ENCODE measurements at places on chromosomes 5 and 9.

- DNase-seq, result no peak
Measured at GRCh38 chr9:88418715-88419540, 30.7 kb downstream of the SPIN1 start.

- no peak for DNase-seq
Measured at GRCh38 chr5:71693828-71694427, 25.1 kb upstream of the CARTPT start.

DNA sequence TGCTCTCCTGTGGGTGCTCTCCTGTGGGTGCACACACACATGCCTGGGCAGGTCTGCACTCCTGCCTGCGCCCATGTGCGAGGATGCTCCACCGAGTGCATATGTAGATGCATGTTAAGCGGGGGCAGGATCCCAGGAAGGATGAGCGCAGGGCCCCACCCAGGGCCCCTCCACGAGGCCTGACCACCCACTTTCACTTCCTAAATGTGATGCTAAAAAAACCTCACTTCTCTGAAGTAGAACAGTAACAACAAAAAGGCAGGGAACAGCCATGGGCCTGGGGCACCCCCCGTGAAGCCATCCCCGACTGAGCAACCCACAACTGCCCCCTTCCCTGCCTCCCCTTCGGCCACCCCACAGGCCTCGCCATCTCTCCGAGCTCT, 48.2 kb upstream of the SARDH start:
- no peak for DNase-seq

DNA sequence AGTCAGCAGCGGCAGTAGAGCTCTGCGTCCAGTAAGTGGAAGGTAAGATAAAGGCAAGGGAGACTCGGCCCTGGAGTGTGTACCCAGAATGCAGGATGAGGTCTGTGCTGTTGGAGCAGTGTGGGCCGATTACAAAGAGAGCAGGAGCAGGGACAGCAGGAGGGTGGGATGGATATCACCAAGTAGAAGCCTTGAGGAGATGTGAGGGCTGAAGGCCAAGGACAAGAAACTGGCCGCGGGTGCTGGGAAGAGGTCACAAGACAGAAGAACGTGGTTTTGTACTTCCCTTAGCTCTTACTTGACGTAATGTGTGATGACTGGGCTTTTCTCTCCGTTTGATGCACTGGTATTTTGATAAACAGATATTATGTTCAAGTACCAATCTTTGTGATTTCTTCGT, 43.7 kb downstream of the OR2V1 start:
- no peak for DNase-seq

DNA sequence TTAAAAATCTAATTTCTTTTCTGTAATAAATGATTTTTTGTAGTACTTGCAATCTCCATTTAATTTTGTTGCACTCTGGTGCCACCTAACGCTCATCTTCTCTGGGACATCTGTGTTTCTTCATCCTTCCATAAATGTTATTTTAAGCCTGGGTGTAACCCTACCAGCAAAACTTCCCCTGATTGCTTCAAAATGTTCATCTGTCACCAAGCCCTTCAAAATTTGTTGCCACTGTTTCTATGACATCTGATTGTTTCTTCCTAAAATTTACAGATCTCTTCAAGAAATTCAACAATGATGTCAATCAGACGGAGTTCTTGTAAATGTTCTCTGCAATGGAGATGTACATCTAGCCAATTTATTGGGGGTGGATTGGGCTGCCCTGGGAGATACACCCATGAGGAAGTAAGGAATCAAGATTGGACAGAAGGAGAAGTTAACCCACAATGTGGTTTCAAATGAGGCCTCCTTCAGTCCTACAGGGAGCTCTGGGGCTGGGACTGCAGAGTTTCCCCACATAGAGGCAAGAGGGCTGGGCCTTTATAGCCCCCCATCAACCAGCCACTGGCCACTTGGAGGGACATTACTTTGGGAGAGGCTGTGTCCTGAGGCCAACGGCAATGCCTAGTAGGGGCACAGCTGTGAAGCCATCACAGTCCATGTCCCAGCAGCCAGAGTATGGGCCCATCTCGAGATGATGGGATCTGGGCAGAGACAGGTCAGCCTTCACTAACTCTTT, 23.3 kb downstream of the MCTP1 start:
- DNase-seq, result peak; percentile 27

GRCh38 chr5:59178071-59178470, 595.2 kb downstream of the RAB3C start:
- no peak for DNase-seq

- DNase-seq, result no peak
Measured at GRCh38 chr9:109993250-109993978, 213.4 kb downstream of the PALM2AKAP2 start.

DNA sequence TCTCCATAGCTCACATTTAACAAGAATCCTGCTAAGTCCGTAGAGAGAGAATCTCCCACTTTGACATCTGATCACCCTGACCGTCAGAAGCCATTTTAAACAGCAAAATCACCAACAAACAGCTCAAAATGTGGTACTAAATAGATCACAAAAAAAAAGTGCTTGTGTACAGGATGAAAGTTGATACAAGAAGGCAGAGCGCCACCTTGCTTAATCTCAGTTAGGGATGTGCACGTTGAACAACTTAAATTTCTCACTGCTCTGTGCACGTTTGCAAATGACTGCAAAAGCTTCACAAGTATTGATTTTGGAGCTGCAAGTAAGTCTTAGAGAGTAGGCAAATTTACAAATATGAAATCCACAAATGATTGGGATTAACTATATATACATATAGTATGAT, 63.1 kb upstream of the NREP start:
- no peak for DNase-seq

DNA sequence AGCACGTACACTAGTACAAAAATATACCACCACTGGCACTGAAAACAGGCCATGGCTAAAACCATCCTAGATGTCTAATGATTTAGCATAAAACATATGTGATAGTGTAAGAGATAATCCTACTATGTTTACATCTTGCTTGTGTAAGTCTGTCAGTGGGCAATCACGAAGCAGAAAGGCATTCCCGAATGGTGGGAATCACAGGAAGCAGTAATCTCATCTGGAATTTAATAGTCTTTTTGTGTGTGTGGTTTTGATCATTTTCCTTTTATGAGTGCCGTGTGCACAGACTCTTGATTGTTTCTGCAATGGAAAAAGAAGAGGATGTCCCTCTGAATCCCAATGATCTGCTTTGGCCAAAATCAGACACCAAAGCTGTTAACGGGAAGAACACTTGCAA, 200.5 kb downstream of the EBF1 start:
- DNase-seq, result no peak

DNA sequence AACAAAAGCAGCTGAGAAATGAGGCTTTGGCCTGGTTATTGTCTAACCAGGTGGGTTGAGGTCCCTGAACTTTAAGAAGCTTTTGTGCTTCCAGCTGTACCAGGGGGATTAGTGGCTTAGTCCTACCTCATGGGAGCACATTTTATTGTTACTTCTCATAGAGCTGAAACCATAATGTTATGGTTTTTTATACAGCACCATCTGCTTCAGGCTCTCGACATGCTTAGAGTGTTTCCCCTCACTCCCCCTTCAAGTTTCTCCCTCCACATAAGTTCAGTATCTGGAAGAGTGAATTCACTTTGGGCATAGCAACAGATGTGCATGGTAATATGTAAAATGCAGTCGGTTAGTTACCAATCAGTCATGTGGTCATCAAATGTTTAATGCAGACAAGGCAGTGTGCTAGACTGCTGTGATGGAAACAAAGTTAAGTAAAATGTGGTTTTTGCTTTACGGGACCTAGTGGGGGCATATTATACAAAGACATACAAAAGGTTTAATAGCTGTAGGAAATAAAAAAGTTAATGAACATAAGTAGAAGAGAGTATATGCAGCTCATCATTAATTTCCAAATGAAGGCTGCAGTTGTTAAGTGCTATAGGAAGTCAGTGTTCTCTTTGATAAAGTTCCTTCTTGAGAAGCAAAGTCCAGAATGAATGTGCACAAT, 95.9 kb upstream of the SPRY4 start:
- DNase-seq, result peak; percentile 61

- no peak for DNase-seq
Measured at GRCh38 chr9:1986341-1986740, 28.8 kb upstream of the SMARCA2 start.

GRCh38 chr9:96413302-96414221, 4.6 kb downstream of the ZNF367 start:
- no peak for DNase-seq

GRCh38 chr5:912280-913091, 19.8 kb downstream of the TRIP13 start:
- no peak for DNase-seq

DNA sequence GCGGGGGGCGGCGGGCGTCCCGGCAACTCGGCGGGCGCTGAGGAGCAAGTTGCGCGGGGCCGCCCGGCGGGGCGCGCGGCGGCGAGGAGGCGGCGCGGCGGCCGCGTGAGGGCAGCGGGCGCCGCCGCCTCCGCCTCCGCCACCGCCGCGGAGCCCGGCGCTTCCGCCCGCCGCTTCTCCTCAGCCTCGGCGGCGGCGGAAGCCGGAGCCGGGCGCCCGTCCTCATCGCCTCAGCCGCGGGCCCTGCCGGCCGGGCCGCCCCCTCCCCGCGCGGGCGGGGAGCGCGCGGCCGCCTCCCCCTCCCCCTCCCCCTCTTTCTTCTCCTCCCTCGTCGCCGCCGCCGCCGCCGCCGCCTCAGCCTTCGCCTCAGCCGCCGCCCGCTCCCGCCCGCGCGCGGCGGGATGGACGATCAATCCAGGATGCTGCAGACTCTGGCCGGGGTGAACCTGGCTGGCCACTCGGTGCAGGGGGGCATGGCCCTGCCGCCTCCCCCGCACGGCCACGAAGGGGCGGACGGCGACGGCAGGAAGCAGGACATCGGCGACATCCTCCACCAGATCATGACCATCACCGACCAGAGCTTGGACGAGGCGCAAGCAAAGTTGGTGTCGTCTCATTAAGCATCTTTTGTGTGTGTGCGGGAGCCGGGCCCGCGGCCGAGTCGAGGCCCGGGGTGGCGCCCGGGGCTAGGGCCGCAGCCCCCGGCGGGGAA, at the start of gene PBX3:
TSS of gene PBX3 (plus strand) at position 321 of the 712 bp plus-strand sequence.
- DNase-seq, result peak; percentile 60

DNA sequence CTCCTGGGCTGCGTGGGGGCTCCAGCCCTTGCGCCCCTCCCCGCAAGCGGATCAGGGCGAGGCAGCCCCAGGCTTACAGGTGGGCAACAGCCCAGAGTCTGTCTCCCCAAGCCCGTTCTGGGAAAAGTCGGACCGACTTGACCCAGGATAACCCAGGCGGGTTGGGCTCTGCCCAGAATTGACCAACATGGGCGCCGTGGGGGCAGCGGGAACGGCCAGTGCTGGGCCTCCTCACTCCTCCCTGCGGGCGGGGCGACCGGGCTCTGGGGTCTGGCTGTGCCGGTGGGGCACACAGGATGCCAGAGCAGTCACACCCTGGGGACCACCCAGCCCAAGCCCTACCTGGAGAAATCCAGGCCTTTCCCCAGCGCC, 15.3 kb upstream of the SYNPO start:
- no peak for DNase-seq

GRCh38 chr5:97388794-97389193, 205.7 kb upstream of the RIOK2 start:
- DNase-seq, result no peak

DNA sequence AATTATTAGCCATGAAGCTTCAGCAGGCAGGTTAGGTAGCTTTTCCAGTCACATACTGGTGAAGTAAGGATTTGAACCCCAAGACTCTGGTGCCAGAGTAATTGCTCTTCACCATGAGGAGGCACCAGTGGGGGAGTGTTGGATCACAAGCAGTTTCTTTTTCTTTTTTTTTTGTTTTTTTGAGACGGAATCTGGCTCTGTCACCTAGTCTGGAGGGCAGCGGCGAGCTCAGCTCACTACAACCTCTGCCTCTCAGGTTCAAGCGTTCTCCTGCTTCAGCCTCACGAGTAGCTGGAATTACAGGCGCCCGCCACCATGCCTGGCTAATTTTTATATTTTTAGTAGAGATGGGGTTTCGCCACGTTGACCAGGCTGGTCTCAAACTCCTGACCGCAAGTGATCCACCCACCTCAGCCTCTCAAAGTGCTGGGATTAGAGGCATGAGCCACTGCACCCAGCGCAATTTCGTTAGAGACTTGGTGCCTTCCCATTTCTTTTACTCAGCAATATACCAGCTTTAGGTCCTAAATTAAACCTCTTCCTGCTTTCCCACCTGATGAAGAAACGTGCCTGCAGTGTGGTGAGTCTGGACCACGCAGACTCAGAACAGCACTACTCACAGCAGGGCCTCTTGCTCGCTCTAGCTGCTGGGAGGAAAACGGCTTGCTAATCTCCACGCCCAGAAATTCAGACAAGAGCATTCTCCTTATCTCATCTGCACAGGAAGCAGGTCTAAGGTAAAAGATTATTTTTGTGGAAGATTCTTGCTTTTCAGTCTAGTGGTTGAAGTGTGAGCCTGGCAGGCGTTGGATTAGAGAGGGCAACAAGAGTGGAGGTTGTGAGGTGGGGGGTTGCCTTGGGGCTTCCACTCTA, at the start of gene S100Z:
TSS of gene S100Z (plus strand) at position 596 of the 873 bp plus-strand sequence. CDS start 25,346 bp downstream, outside the sequence.
- DNase-seq, result peak; percentile 56

Measured in DND-41 (cell line).